Mononuclear cell (primary cell): ENCODE measurements at places on chromosomes 1 and 21. TPM values are rescaled to one million over a fixed set of nuclear protein-coding genes. Genes with fewer than 3 reads are reported as not detected.

RSPH1 gene
- total RNA-seq = 0.10 TPM

LCE1F gene
- total RNA-seq = not detected

MMP23B gene
- 1.3 TPM for total RNA-seq

IGSF3 gene
- 0.21 TPM for total RNA-seq

TRIM67 gene
- total RNA-seq = under 0.01 TPM

AQP10 gene
- total RNA-seq = 4.1 TPM

PPOX gene
- 5.1 TPM for total RNA-seq

F5 gene
- 13.9 TPM for total RNA-seq

FCMR gene
- total RNA-seq = 117 TPM

ZSWIM5 gene
- total RNA-seq = 1.5 TPM

MAST2 gene
- total RNA-seq = 3.9 TPM

SLC45A1 gene
- not detected for total RNA-seq

OR2L13 gene
- 0.21 TPM for total RNA-seq

FALEC gene
- not detected for total RNA-seq

FAM110D gene
- total RNA-seq = not detected

SNX7 gene
- 0.42 TPM for total RNA-seq

GPR137B gene
- 16.1 TPM for total RNA-seq

WDR64 gene
- 0.10 TPM for total RNA-seq

CFHR2 gene
- not detected for total RNA-seq

JUN gene
- total RNA-seq = 1,080 TPM

LENEP gene
- 0.63 TPM for total RNA-seq

OR2T1 gene
- total RNA-seq = not detected

AMY1A gene
- total RNA-seq = not detected

FAM43B gene
- total RNA-seq = not detected

KIAA0040 gene
- 17.2 TPM for total RNA-seq

ZBTB21 gene
- 60.4 TPM for total RNA-seq

BMP8B gene
- 0.31 TPM for total RNA-seq

L1TD1 gene
- 0.21 TPM for total RNA-seq

TFF1 gene
- not detected for total RNA-seq
